ENCODE measurements at places on chromosomes 1 and 21.

GRCh38 chr1:74502432-74502831, 10.0 kb downstream of the LRRC53 start:
- no peak for DNase-seq

GRCh38 chr1:237959838-237960237, 69.1 kb upstream of the ZP4 start:
- no peak for DNase-seq

- DNase-seq: no peak
Measured at GRCh38 chr1:156490401-156491032, 10.1 kb downstream of the MEF2D start.

DNA sequence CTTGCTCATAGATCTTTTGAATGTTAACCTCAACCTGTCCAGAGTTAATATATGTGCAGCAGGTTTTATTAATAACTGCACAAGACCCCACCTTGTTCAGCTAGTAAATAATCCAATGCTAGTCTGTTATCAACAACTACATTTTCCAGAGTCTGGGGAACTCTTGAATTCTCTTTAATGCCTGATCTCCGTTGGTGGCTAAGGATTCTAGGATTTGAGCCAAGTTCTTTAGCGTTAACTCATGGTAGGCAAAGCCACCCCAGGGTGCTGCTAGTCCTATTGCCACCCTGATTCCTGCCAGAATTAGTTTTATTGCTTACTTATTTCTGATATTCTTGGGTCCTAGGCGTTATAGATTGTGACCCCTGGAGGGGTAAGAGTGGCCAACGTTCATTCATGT, 12.8 kb downstream of the BACE2 start:
- no peak for DNase-seq

DNA sequence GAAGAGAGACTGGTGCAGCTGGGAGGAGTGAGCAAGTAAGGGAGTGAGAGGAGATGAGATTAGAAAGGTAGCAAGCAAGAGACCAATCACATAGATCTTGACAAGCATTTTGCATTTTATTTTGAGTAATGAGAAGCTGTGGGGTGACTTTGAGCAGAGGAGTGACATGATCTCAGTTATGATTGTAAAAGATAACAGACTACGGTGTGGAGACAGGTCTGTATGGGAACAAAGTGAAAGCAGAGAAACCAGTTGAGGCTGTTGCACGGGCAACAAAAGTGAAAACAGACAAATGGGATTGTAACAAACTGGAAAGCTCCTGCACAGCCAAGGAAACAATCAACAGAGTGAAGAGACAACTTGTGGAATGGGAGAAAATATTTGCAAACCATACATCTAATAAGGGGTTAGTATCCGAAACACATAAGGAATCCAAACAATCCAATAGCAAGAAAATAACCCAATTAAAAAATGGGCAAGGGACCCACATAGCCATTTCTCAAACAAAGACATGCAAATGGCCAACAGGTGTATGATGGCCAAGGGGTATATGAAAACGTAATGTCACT, 68.4 kb downstream of the SNRPE start:
- no peak for DNase-seq
